ENCODE measurements at places on chromosomes 4 and X.

DNA sequence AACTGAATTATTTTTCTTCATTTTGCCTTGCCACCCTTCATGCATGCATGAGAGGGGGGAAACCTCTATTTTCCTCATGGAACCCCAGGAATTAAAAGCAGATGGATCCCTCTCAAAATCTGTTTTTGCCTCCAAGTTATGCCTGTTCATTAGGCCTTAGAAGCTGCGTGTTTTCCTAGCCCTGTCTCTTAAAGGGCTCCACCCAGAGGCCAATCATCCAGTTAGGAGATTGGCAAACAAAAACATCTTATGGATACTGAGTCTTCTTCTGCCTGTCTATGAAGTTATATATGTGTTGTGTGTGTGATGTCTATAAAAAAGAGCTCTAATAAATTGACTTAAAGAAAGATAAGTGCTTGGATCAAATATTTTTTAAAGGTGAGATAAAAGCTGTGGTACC, 142.9 kb downstream of the ANAPC10 start:
- DNase-seq, result no peak

DNA sequence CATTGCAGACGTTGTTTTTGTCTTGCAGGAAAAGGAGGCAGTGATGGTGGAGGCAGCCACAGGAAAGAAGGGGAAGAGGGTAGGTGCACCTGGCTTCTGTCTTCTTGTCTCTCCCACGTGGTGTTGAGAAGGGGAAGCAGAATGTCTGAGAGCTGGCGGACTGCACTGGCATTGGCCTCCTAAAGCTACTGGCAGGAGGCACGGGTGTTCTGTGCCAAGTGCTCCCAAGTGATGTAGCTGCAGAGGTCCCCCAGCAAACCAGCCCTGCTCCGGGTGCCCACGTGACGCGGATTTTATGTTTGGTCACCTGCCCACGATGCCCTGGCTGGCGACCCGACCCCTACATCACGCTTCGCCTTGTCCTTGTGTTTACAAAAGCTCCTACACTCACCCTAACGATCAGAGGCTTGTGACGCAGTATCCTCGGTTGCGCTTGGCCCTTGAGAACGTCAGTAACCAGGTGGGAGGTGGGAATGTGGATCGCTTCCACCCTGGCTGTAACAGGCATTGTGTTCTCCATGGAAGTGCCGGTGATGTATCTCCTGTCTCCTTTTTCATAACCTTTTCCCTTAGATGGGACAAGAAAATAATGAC, 28.5 kb upstream of the XG start:
- no peak for DNase-seq

DNA sequence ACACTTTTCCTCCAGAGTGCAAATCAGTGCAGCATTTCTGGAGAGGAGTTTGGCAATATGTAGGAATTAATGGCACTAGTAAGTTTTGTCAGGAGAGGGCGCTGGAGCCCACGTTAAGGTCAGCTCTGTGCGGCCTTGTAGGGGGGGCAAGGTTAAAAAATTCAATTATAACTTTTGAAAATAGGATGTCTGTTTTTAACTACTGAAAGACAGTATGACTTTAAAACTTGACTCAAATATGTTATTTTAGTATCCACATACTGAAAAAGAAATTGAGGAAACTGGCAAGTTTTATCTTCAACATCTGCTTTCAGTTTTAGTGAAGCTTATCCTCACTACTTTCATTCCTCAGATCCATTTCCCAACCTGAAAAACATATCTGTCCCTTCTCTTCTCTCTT, 30.9 kb upstream of the HSD17B13 start:
- peak; percentile 14 for DNase-seq

DNA sequence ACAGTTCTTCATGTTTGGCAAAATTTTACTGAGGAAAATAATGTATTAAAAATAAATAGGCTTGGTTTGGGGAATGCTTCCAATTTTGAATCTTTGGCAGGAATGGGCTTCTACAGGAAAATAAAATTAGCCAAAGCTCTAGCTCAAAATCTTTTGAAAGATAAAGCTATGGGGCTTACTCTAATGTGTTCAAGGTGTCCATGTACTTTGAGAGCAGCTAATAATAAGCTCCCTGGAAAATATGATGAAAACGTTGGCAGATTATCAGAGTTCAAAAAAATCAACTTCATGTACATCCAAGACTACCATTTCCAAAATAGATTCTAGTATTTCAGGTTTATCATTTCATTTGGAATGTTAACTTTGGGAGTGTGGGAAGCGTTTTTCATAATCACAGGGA, 158.4 kb downstream of the EMCN start:
- DNase-seq, result no peak

- DNase-seq, result no peak
Observed at GRCh38 chr4:163693211-163693610, 198.7 kb downstream of the TMA16 start.

DNA sequence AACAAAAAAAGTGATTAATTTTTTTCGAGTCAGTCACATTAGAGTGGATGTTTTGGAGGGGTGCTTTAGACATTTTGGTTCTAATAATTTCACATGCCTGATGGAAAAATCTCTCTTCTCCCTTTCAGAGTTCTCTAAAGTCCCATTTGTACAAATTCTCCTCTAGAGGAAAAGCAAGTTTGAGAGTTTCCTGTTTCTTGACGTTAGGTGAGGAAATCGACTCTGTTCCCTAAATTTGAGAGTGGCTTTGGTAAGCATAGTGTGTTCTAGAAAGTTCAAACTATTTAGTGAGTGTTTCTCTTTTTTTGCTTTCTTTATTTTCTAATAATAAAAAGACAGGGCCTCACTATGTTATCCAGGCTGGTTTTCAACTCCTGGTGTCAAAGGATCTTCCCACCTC, 1.6 kb upstream of the ATP6AP2 start:
- no peak for DNase-seq

DNA sequence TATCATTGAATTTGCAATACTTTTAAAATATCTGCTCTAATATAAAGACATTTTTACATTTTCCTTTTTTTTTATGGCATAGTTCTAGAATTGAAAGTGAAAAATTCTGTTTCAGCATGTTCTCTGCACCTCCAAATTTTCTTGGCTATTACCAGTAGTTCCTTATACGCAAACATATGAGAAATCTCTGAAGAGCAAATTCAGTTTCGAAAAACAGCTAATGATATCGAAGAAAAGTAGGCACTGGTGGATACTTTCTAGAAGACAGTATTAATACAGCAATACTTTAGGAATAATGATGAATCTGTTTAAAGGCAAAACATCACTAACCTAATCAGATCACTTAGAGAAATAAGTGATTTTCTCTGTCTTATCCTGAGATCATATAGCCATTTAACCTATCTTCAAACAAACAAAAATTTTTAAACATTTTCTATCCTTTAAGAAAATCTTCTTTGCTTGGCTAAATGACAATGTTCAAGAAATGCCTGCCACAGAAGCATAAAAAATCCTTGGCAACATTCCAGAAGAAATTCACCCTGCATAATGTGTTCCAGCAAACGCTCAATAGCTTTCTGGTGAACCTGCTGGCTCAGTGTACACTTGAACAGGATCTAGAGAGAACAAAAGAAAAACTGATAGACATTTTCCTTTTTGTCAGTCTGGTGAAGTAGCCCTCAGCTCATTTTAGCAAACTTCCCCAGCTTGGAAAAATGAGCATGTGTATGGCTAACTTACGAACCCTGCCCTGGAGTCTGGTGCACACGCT, 51.2 kb upstream of the KLF3 start:
- no peak for DNase-seq

GRCh38 chr4:76278583-76278982, 27.1 kb downstream of the FAM47E start:
- no peak for DNase-seq

DNA sequence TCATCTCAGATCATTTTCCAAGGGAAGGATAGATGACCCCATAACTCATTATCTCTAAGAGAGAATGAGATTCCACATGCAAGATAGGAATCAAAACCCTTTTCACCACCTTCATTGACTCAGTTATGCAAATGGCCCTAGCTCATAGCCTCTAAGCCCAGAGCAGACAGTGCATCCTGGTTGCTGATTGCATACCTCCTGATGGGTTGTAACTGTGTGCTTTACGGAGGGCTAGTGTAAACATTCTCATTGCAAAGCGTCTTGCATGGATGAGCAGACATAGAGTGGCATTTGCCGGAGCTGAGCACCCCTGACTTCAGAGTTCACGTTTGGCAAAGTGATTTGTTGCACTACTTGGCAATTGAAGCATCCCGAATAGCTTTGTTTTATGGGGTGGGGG, 151.0 kb downstream of the VCX3A start:
- DNase-seq, result no peak

DNA sequence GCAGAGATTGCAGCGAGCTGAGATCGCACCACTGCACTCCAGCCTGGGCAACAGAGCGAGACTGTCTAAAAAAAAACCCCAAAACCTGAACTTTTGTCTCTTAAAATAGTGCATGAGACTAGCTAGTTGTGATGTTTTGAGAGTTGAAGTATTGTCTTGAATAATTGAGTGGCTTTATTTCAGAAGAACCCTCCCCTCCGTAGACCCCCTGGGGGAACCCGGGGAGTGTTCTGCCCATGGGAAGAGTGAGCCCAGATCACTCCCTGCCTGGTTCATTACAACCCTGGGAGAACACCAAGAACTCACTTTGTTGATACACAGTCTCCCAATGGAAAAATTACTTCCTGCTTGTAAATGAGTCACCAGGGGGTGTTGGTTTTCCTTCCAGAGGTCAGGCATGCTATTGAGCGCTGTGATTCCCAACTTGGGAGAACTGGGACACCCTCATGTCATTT, 65.3 kb upstream of the SHISA3 start:
- no peak for DNase-seq

DNA sequence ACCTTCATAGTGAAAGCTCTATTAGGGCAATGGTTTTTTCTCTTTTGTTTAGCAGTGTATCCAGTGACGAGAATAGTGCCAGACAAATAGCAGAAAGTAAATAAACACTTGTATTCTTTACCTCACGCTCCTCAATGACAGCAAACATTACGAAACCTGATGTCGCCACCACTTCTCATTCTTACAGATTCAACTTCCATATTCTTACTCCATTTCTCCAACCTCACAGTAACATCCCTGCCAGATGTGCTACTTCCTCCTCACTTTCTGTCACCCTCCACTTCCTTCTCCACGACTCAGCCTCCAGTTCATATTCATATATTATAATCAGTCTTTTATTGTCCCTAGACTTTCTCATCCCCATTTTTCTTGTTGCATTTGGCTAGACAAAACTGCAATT, 1956.2 kb upstream of the AGA start:
- DNase-seq, result no peak

DNA sequence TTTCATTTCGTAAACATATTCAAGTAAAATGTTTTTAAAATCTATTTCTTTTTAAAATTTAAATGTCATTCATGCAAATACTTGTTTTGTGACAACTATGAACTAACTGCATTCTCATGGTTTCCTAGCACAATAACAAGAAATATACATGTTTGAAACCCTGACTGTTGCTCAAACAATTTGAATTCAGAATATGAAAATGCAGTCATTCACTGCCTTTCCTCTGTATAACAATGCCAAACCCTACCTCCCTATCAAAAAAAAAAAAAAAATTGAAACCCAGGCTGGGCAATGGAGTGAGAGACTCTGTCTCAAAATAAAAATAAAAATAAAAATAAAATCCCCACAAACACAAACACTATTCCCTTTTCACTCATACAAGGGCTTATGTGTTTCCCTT, 42.1 kb downstream of the MAB21L2 start:
- DNase-seq, result no peak

DNA sequence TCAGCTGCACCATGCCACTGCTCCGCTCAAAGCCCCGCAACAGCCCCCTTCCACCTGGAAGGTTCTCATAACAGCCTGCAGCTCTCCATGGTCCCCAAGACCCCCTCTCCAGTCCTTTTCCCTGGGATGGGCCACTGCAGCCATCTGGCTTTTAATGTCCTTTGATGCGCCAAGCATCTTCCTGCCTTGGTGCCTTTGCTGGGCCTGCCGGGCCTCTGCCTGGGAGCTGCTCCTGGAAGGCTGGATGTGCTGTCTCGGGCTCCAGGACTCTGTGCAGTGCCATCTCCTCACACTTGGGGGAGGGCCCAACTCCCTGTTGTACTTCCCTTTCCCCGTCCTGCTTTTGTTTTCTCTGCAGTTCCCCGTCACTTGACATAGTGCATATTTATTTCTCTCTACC, 60.3 kb downstream of the TAPT1 start:
- DNase-seq, result no peak

- DNase-seq, result no peak
Observed at GRCh38 chr4:6499238-6499600, 26.8 kb upstream of the PPP2R2C start.

GRCh38 chrX:64456828-64457227, 61.6 kb upstream of the MTMR8 start:
- DNase-seq, result no peak

GRCh38 chr4:162347156-162347841, 183.5 kb upstream of the FSTL5 start:
- no peak for DNase-seq

- no peak for DNase-seq
Observed at GRCh38 chrX:3066555-3066954, 25.3 kb downstream of the ARSF start.

- DNase-seq, result no peak
Observed at GRCh38 chr4:72858328-72858727, 211.2 kb downstream of the COX18 start.

GRCh38 chr4:105651884-105652283, 56.6 kb downstream of the INTS12 start:
- no peak for DNase-seq

DNA sequence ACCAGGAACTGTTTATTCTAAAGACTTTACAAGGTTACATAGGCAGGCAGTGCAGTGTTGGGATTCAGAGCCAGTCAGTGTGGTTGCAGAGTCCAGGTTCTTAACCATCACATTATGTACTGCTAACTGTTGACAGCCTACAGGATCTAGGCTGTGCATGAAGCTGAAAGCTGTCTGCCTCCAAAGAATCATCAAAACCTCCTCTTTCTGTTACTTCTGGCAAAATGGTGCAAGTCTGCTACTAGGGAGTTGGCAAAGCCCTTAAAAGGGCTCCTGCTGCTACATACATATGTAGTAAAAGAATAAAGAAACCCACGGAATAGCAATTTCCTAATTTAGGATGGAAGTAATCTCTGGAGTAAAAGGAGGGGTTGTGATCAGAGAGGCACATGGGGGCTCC, 40.4 kb upstream of the CHRDL1 start:
- no peak for DNase-seq

GRCh38 chr4:41992967-41993857, 2.9 kb downstream of the SLC30A9 start:
- DNase-seq, result no peak
